IMR-90 (cell line): ENCODE measurements at places on chromosomes 5 and 9. TPM values are rescaled to one million over a fixed set of nuclear protein-coding genes. Genes with fewer than 3 reads are reported as not detected.

Gene COL23A1
- total RNA-seq = not detected in 2 replicates

Gene EPB41L4B
- 0.54 and 0.56 TPM in 2 replicates for total RNA-seq

Gene CYSRT1
- total RNA-seq = 0.18 TPM in 1 of 2 replicates, not detected in the other

Gene WDR38
- not detected in 2 replicates for total RNA-seq

DNA sequence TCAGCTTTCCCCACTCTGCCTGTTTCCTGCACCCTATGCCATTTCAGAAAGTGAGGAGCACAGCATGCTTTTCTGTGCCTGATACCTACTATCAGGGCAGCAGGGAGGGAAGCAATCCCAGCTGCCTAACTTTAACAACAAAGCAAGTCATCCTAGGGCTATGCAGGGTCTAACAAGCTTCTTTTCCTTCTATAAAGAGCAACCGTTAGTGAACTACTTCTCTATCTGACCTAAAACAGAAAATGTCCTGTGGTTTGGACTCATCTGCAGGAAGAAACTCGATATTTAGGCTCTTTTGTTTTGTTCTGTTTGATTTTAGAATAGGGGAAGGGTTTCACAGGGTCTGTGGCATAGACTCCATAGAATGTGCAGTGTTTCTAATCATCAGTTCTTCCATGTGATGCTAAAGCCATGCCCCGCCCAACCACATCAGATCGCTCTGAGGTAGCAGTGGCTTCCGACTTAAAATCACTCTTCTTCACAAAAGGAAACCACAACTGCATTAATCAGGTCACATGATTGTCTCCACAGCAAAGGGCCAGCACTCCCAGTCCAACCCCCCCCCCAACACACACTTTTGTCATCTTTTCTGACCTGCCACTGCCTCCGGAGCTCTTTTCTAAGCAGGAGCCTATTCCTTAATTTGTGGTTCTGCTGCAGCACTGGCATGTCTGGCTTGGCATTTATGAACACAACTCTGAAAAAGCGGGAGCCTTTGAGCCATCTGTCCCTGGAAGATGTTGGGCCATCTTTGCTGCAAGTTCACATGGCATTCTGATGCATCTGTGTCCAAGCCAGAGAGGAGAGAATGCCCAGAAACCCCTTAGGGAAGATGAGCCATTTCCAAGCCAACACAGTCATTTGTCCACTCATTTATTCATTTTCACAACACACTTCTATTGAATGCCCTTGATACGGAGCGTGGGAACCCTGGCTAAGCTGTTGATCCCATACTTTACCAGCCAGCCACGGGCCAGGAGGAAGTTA lies 71.6 kb downstream of the CFAP90 start:
- DNase-seq = no peak

GRCh38 chr5:55711507-55712022 lies 559 bp downstream of the SLC38A9 start:
- DNase-seq = no peak
